CD8-positive, alpha-beta memory T cell (primary cell): ENCODE measurements at places on chromosomes 11 and 22.

- no peak for DNase-seq
Measured at GRCh38 chr22:29183971-29184848, 21.5 kb upstream of the EMID1 start.

- no peak for DNase-seq
Measured at GRCh38 chr11:124674571-124674970, 867 bp downstream of the SPA17 start.

GRCh38 chr22:46262449-46263215 is 511 bp downstream of the PKDREJ start:
- DNase-seq = peak; percentile 19

DNA sequence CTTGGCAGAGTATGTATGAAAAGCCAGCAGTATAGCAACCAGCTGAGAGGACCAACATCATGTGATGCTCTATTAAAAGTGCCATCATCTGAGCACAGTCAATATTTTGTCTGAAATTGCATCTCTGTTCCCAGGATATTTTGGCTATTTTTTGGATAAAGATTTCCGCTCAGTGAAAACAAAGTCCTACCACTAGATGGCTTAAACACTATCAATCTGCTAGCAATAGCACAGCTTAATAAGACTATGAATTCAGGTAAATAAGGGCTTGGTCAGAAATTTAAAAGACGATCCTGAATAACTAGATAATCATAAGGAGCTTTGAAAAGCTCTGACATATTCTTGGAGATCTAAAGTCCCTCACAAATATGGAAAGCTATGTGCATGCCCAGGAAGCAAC is 74.4 kb downstream of the MS4A13 start:
- no peak for DNase-seq

- DNase-seq = no peak
Measured at GRCh38 chr11:74671520-74672196, 59.6 kb downstream of the CHRDL2 start.

DNA sequence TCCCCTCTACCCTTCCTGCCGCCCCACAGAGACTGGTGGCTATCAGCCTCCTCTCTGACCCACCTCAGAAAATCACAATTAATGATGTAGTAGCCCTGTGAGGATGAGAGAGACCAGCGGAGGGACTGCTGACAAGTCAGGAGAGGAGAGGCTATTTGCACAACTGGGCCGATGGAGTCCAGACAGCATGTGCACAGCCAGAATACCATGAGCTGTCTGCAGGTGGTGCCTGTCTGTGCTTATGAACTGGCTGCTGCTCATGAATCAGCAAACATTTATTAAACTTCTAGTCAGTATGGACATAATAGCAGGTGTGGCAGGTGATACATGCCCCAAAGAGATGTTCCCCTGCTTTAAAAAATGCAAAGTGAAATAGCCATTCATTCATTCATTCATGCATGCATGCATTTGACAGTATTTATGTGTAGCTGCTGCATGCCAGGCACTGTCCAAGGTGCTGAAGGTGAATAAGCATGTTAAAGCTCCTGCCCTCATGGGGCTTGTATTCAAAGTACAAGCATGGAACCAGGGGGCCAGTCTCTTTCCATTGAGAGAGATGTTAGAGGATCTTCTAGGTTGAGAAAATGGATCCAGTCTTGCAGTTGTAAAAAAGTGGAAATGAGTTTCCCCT is 141.3 kb downstream of the GRIK4 start:
- no peak for DNase-seq

DNA sequence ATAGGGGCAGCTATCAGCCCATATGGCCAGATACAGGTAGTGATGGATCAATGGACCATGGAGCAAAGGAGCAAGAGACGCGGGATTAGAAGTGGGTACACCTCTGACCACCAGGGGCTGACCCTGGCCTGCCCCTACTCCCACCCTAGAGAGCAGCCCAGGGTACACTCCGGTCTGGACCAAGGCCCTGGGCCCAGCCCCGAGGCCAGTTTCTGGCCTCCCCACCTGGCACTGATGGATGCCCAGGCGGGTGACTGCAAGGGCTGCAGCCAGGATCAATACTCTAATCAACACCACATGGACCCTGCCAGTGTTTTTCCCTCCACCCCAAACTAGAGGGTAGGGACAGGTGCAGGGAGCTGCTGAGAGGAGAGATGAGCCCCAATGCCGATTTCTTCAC is 74.1 kb upstream of the NECTIN1 start:
- DNase-seq = no peak

- DNase-seq = no peak
Measured at GRCh38 chr11:125874556-125875124, 12.8 kb upstream of the HYLS1 start.

DNA sequence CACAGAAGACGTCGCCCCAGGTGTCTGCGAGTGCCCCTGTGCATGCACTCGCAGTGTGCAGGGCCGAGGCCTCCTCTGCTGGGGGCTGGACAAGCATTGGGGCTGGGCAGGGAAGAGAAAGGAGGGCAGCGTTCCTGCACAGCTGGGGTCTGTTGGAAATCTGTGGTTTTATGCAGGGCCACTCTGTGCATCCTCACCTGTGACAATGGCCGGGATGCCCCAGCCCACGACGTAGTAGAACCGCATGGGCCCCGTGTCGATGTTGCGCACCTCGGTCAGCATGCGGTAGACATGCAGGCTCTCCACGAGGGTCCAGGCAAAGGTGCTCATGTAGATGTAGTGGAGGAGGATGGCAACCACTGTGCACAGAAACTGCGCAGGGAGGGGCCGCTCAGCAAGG is 37.2 kb downstream of the TRMU start:
- DNase-seq = no peak

- no peak for DNase-seq
Measured at GRCh38 chr22:29476116-29476515, 3.9 kb upstream of the NEFH start.

GRCh38 chr22:25942856-25943411 is 200.9 kb downstream of the MYO18B start:
- DNase-seq = no peak

DNA sequence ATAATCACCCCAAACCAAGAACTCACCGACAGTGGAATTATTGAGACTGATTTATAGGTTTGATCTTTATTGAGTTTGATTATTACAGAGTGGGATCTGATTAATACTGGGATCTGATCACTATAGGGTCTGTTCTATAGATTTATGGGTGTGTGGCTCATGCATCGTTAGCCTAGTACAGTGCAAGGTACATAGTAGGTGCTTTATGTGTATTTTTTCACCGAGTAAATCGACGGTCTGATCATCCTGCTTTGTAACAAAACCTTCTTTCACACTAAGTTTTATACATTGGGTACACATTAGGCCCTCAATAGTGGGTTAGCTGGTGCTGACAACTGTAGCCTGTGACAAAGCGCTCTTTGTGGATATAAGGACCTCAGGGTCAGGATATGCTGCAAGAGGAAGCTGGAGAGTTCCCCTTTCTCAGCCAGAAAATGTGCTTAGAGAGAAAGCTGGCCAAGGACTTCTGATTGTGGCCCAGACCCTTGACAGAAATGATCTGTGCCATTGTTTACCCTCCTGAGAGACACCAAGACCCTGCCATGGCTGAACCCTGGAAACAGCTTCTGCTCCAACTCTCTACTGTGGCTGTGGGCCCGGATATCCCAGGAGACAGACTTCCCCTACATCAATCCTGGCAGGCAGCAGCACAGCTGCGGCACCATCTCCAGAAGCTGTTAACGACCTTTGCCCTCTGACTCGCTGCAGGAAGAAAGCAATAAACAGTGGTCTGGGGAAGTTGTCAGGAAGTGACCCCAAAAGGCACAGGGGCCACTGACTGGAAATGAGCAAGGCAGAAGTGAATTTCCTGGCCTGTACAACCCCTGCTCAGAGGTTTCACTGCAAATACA is 16.1 kb upstream of the TPP1 start:
- DNase-seq = no peak

- DNase-seq = no peak
Measured at GRCh38 chr11:43986881-43987280, 44.4 kb downstream of the C11orf96 start.

DNA sequence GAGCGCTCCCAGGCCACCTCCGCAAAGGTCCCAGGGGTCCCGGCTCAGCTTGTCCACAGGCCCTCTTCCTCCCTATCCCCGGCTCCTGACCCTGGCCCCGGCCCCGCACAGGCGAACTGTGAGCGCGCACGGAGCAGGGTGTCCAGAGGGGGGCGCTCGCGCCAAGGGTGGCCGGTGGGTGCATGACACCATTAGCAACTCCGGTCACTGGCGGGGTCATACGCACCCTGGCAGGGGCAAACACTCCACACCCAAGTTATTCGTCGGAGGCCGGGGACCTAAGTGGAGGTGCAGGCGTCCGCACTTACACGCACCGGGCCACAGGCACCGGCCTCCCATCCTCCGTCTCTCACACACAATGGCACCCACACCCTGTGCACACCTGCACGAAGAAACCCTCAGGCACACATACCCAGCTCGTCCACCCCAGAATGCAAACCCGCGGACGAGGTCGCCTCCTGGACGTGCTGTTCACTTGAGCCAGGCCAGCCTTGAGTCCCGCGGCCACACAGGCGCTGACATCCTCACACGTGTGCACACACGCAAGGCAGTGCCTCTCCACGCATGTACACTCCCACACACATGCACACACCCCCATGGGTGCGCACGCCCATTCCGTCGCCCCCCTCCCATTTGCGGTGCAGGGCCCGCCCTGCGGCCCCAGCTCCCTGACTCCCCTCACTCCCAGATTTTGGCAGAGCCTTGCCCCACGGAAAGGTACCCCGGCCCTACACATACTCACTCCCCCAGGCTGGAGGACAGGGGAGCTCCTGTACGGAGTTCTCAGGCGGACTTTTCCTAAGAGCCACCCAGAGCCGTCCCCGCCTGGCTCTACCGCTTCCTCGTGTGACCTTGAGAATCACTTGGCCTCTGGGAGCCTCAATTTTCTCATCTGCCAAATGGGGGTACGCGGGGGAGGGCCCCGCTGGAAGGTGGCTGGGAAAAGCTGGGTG is at the start of gene RASGRP2:
Gene RASGRP2, minus strand, starts transcription at position 552 of the 953 bp plus-strand sequence. CDS start 1,276 bp downstream, outside the sequence.
- DNase-seq = peak; percentile 93

DNA sequence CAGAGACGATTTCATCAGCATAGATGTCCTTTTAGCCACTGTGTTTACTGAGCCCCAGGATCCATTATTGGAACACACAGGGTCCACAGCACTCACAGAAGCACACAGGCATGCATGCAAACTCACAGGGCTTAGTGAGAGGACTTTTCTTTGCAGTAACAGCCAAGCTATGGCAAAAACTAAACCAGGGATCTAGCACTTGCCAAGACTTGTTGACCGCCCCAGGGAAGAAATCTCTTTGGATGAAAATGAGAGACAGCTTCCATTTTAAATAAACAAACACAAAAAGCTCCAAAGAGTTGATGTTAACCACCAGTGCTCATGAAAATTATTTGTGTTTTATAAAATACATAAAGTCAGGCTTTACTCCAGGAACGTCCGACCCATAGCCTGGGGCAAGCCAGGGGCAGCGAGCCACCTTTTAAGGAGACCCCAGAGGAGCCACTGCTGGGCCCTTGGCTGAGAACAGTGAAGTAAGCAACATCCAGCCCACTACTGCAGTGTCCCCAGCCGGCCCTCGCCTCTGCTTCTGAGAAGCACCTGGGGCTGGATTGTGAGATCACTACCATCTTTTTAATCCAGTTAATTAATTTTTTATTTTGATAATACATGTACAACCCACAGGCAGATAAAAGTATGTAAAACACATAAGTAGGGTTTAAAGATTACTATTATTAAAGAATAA is 22.0 kb upstream of the TFIP11 start:
- DNase-seq = no peak

DNA sequence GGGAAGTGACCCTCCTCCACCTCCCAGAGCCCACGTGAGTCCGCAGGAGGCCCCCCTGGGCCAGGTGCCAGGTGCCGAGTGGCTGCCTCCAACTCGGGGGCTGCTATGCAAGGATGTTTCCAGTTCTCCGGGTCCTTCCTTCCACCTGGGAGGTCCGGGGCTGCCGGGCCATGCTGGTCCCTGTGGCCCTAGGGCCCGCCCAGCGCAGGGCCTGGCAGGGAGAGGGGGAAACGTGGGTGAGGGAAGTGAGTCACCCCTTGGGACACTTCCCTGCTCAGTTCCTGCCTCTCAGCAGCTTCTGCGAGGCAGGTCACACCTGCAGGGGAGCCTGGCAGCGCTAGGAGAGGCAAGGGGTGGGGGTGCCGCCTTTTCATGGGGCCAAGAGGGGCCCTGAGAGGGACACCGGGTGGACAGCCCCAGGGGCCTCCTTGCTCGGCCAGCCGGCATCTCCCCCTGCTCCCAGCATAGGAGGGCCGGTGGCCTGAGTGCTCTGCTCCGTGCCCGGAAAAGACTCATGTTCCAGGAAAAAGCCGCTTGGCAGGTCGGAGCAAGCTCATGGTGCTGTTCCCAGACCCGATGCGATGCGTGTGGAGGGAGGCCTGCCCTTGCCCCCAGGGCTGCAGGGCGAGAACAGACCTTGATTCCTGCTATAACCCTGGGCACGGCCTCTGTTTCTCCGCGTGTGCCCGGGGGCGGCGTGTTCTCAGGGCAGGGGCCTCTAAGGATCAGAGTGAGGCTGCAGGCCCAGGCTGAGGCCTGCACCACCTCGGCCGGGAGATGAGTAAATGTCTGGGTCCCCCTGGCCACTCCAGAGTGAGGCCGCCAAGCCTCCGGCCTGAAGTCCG is 30.3 kb upstream of the WNT7B start:
- DNase-seq = no peak

GRCh38 chr11:61152816-61153592 is 8.2 kb downstream of the VPS37C start:
- DNase-seq = no peak

DNA sequence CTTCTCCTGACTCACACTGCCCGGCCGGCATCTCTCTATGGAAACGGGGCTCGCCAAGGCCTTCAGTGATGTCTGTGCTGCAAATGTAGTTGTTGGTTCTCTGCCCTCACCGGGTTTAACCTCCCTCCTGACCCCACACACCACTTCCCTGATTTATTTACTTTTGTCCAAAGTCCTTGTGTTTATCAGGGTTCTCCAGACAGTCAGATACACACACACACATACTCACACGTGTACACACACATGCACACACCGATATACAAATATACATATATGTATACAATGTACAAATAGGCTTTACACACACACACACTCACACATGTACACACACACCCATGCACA is 647.0 kb downstream of the BRD1 start:
- DNase-seq = no peak
